ENCODE measurements at places on chromosomes 5 and 9.
A peak's percentile ranks its signal among the peaks of the same experiment; 100 is the strongest.

DNA sequence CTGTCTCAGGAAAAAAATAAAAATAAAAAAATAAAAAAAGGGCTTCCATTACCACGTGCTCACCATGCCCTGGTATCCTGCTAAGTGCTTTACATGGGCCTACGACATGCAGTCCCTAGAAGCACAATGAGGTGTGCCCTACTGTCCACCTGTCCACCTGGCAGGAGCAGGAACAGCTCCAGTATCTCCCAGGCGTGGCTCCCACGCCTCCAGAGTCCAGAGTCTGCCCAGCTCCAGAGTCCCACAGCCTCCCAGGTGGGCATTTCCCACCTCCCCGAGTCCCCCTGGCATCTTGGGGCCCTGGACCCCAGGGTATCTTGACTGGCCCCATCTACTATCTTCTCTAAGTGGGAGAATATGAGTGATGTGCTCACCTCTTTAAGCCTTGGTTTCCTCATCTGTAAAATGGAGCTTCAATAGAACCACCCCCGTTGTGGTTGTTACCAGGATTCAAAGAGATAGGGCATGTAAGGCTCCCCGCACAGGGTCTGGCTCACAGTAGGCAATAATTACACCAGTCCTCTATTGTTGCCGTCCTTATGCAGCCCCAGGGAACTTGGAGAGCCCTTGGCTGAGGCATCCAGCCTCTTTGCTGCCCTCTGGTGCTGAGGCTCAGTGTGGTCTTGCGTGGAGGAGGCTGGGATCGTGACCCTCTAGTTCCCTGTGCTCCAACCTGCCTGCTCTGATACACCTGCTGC lies 8.9 kb downstream of the CXCL14 start:
- DNase-seq: peak; percentile 48

GRCh38 chr9:20740929-20741582 lies 57.0 kb downstream of the FOCAD start:
- no peak for DNase-seq

DNA sequence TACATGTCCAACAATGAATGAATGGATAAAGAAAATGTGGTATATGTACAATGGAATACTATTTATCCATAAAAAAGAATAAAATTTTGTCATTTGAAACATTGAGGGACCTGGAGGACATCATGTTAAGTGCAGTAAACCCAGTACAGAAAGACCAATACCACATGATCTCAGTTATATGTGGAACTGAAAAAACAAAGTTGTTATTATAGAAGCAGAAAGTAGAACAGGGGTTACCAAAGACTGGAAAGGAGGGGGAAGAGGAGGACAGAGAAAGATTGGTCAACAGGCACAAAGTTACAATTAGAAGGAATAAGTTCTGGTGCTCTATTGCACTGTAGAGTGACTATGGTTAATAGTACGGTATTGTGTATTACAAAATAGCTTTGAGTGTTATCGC lies 233.8 kb downstream of the SEMA6A start:
- DNase-seq: no peak

DNA sequence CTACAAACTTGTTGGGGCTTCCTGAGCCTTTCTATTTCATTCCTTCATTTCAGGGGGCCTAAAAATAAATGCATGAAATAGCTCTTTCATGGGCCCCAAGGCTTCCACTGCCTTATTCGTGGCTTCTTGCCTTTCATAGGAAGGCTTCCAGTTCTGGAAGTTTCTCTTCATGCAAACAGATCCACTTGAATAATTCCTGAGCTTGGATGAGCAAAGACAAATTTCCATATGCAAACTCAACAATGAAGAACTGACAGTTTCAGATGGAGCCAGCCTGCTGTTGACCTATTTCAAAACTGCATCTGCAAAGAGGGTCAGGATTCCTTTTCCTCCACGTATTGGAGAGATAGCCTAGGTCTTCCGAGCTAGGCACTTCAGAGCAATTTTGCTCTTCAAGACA lies 142.1 kb downstream of the MLLT3 start:
- DNase-seq: no peak

DNA sequence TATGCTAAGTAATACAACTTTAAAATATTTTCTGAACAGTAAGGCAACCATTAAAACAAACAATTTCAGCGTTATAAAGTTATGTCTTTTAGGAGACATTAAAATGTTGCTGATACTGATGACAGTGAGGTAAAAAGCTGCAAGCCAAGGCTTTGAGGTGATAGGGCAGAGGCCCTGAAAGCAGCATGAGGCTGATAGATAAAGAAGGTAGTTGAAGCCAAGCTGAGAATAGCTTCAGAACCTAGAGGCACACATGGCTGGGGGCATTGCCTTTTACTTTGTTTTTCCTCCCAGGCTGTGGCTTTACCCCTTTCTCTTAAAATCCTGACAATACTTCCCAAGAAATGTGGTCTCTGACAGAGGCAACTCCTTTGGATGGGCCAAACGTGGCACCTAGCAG lies 149.0 kb upstream of the WWC1 start:
- no peak for DNase-seq

DNA sequence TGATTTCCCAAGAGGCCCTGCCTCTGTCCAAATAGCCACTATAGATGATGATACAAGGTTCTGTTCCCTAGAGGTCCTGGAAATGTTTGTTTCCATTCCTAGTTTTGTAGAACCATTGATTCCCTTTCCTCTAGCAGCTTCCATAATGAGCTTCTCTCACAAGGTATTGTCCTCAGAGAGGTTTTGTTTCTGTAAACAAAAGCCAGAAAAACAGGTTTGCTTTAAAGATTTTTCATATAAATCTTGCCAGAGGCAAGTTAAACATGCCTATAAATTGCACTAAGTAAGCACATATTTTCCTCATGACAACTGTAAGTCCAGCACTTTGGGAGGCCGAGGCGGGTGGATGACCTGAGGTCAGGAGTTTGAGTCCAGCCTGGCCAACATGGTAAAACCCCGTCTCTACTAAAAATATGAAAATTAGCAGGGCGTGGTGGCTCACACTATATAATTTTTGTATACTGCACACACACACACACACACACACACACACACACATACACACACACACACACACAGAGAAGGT lies 1787.7 kb downstream of the EFNA5 start:
- no peak for DNase-seq

DNA sequence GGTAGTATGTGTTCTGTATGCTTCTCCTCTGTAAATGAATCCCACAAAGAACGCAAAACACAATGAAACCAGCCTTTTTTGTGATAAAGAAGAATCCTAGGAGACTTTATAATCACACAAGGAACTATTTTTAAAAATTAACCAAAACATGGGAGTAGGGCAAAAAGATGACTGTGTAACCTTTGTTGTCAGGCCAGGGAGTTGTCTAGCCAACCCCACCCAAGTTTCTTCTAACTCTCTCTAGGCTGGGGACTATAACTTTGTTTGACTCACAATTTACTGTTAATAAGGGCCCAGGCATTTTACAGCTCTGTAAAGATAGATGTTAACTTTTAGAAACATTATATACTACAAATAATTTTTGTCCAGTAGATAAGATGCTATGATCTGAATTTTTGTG lies 176.1 kb downstream of the ADAMTS12 start:
- no peak for DNase-seq

Data from AG08396 (cell line).